Erythroblast (primary cell): ENCODE measurements at places on chromosomes 16 and 17.
A peak's percentile ranks its signal among the peaks of the same experiment; 100 is the strongest.

GRCh38 chr17:82872591-82873520 lies 33.0 kb upstream of the ZNF750 start:
- DNase-seq, result no peak

GRCh38 chr16:49902908-49903307 lies 47.0 kb upstream of the ZNF423 start:
- DNase-seq, result no peak

- no peak for DNase-seq
Observed at GRCh38 chr16:84498859-84499620, 5.4 kb downstream of the MEAK7 start.

GRCh38 chr17:66665194-66665593 lies 169.7 kb upstream of the CACNG5 start:
- DNase-seq, result no peak

GRCh38 chr17:73605444-73605843 lies 38.8 kb downstream of the SDK2 start:
- no peak for DNase-seq

- no peak for DNase-seq
Observed at GRCh38 chr17:17491546-17491988, 4.6 kb downstream of the RASD1 start.

GRCh38 chr17:55466671-55467070 lies 44.6 kb downstream of the SMIM36 start:
- no peak for DNase-seq

DNA sequence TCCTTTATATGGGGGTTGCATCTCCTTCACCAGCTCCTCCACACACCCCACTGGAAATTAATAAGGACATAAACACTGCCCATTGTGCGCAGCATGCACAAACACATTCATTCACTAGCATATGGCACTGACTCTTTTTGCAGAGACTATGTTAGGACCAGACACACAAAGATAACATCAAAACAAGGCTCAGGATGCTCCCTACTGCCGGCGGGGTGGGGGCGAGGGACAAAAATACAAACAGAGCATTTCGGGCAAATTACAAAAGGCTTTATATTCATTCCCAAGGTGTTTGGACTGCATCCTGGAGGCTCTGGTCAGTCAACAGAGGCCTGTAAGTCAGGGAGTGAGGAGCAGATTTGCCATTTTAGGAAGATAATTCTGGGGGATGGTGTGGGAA lies 299.7 kb downstream of the SLC39A11 start:
- no peak for DNase-seq

GRCh38 chr17:77801545-77802332 lies 156.8 kb upstream of the TNRC6C start:
- no peak for DNase-seq

- peak; percentile 36 for DNase-seq
Observed at GRCh38 chr17:9021158-9021991, at the start of gene NTN1. TSS of gene NTN1 (plus strand) at chr17:9021510. CDS start at chr17:9022374, 864 bp downstream.

DNA sequence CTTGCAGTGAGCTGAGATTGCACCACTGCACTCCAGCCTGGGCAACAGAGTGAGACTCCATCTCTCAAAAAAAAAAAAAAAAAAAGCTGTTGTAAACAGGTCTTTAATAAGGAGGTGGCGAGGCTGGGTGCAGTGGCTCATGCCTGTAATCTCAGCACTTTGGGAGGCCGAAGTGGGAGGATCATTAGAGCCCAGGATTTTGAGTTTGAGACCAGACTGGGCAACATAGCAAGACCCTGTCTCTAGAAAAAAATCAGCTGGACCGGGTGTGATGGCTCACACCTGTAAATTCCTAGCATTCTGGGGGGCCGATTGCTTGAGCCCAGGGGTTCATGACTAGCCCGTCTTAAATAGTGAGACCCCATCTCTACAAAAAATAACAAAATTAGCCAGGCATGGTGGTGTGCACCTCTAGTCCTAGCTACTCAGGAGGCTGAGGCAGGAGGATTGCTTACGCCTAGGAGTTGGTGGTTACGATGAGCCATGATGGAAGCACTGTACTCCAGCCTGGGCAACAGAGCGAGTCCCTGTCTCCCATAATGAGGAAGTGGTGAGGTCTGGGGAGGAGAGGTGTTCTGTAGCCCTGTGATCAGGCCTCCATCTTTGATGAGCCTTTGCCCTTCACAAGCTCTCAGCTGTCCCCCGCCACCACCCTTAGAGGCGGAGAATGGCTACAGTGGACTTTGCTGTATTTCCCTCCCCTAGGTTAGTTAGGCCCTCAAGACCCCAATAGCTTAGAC lies 36.2 kb downstream of the ZNF778 start:
- no peak for DNase-seq

- no peak for DNase-seq
Observed at GRCh38 chr17:43536236-43536992, 9.7 kb downstream of the ETV4 start.

DNA sequence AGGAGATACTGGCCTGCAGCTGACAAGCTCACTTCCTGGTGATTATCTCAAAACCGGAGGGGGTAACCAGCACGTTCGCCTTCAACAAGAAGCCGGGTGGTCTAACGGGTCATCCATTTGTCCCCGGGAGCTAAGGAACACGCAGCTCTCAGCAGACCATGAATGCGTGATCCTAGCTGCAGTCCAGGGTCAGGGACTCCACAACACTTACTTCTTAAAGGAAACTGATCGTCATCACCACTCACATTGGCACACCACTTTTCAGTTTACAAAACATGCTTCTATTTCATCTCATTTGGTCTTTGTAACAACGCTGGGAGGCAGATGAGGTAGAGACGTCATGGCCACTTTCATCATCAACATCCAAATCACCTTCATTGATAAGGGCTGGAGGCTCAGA lies 25.2 kb downstream of the COTL1 start:
- DNase-seq, result no peak

GRCh38 chr17:47218896-47219430 lies 9.8 kb downstream of the MYL4 start:
- DNase-seq, result peak; percentile 97

DNA sequence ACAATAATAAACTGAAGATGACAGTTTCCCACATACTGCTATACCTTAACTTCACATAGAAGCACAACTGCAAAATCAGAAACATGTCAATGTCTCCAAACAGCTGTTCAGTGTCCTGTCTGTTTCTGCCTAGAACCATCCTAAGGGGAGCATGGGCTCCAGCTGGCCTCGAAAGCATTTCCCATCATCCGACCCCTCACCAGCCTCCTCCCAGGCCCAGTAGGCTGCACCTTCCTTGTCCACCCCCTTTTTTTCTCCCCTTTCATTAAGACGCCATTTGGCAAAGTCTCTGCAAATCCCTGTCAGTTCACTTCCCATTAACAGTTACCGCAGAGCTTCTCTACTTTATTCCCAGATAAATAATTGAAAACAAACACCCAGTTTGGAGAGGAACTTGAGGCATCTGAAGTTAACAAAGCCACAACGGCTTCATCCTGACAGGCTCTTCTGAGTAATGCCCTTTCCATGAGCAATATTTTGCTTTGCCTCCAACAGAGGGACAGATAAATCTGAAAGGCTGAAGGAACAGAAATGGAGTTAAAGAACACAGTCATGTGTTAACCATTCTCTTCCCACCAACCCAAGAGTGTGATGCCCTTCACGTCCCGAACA lies 65.3 kb downstream of the SLC39A11 start:
- DNase-seq, result no peak

DNA sequence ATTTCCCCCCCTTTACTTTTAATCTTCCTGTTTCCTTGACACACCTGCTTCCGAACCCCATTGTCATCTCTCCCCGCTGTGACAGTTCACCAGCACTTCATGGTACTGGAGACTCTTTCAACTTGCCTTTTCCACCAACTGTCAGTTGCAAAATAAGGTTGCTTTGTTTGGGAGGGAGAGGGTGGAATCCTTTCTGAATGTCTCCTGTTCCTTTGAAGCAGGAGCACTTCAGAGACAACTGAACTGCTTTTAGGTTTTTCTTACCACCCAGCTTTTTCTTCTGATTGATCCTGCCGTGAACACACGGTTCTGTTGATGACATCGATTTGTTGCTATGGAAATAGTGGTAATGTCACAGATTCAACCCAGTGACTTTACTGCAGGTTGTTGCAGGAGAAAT lies 42.0 kb downstream of the RPA1 start:
- DNase-seq, result no peak

DNA sequence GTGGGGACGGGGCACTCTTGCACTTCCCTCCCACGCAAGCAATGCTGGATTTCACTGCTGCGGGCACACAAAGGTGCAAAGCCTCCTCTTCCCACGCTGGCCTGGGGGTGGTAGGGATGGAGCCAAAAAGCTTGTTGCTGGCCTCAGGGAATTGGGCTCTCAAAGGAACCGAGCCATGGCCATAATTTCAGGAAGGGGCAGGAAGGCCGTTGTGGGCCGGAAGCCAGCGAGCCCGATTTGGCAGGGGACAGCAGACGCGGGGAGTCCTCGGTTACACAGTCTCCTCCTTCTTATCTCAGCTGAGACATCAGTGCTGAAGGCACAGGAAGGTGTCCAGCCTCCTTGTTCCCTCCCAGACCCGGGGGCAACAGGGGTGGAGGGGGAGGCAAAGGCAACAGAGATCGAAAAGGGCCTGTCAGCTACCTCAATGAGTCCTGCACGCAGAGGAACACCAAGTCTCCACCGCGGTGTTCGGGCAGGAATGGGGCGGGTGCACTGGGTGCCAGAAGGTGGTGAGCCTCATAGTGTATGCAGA lies 59.5 kb downstream of the SLFN11 start:
- no peak for DNase-seq

GRCh38 chr16:74073456-74073855 lies 223.2 kb upstream of the PSMD7 start:
- DNase-seq, result no peak

DNA sequence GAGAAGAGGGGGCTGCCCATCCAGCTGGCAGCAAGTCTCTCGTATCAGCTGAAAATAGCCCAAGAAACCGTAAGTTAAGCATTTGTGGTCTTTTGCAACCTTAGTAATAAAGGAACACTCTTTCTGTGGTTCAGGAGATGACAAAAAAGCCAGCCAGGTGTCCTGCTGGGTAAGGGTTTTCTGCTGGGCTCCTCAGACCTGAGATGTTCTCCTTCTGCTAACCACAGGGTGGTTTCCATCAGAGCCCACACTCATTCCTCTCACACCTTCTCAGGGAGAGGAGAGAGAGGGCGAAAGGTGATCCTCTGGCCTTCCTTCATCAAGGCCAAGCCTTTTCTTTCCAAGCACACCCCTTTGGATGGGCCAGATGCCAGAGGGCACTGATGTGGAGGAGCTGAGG lies 70.7 kb downstream of the TEX14 start:
- no peak for DNase-seq

DNA sequence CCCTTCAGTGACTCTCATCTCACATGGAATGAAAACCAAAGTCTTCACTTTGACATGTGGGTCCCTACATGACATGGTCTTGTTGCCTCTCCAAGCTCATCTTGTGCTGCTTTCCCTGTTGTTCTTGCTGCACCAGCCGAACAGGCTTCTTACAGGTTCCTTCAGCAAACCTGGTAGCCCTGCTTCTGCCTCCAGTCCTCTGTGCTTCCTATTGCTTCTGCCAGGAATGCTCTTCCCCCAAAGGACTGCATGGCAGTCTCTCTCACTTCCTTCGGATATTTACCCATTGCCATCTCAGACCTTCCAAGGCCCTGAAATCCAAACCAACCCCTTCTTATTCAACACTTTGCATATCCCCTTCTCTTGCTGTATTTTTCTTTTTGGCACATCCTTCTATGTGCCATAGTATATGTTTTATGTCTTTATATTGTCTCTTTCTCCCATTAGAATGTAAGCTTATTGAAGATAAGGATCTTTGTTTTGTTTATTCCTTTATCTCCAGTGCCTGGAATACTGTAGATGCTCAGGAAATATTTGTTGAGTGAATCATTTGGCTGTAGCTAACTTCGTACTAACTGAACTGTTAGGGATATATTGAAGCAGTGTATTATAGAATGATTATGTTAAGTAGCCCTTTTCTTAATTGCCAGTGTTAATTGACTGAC lies 57.9 kb upstream of the SLC12A3 start:
- no peak for DNase-seq

DNA sequence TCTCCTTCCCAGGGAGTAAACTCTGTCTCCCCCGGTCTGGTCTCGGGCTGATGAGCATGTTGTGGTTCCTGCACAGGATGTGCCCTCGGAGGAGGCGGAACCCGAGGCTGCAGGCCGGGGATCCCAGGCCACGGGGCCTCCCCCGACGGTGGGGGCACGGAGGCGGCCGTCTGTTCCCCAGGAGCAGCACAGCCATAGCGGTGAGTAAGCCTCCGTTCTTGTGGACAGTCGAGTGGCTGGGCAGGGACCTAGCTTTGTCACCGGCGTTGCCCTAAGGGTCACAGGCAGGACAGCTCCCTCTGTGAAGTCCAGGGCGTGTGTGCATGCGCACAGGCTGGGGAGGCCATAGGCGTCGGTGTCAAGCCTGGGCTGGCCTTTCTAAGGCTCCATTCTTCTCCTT lies 3.5 kb downstream of the ZNF213 start:
- no peak for DNase-seq

- no peak for DNase-seq
Observed at GRCh38 chr17:30793282-30793977, 31.1 kb downstream of the CRLF3 start.

- DNase-seq, result peak; percentile 72
Observed at GRCh38 chr17:77374170-77374936, 233.6 kb downstream of the SEC14L1 start.

DNA sequence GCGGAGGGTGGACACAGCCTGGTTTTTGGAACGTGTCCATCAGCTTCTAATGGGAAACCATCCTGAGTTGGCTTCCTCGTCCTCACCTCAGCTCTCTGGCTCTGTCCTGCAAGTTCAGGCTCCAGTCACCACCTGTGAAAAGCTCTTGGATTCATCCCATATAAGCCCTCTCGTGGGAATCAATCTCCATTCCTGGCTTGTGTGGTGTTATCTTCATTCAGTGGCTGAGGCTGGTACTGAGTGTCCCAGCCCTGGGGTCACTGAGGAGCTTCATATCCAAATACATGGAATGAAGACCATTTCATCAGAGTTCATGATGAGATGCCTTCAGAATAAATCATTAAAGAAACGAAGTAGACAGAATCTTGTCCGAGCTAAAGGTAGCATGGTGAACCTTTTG lies 189.2 kb downstream of the RBFOX1 start:
- DNase-seq, result no peak

DNA sequence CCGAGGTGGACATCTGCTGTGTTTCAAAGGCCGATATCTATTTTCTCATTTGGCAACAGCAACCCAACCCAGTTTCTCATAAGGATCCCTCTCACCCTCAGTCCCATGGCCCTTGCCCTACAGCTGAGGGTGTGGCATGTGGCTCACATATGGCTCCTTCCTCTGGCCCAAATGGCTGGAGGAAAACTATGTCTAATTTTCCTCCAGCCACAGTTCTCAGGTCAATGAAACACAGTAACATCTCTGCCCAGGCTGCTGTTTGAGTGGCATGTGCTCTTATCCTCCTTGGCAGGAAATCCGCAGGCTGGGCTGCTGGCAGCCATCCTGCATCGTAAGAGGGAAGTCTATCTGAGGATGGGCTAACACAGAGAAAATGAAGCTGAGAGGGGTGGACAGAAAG lies 24.1 kb downstream of the SERPINF1 start:
- no peak for DNase-seq
